ENCODE measurements at places on chromosomes 16 and 17.

DNA sequence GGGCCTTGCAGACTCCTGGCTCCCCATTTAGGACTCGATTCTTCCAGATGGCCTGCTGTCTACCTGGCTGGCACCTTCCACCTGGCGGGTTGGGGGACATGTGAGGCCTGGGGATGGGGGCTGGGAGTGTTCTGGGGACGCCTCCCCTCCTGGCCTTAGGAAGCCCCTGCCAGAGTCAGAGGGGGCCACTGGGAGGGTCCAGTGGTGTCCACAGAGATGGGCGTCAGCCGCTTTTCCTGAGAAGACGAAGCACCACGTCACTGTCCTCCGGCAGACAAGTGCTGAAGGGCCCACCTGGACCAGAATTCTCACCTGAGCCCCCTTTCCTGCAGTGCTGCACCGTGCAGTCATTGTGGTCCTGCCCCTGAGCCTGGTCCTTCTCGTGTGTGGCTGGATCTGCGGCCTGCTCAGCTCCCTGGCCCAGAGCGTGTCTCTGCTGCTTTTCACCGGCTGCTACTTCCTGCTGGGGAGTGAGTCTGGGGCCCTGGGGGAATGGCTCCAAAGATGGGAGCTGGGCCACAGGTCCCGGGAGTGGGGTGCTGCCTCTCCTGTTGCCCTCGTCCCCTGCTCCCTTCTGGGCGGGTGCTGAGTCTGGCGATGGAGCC is 2.9 kb downstream of the TMEM235 start:
- DNase-seq = no peak

GRCh38 chr16:50614955-50615724 is 66.0 kb downstream of the SNX20 start:
- no peak for DNase-seq

DNA sequence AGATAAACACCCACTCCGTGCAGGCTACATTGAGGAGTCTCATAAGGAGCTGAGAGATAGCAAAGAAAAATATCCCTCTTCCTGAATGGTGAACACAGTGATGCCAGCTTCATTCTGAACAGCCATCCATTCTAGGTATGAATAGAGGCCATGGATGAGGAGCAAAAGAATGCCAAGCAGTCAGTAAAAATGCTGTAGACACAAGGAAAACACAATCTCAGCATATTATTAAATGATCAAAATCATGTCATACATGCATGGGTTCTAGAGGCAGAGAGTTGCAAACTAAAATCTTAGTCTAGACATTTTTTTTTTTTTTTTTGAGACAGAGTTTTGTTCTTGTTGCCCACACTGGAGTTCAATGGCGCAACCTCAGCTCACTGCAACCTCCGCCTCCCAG is 313.0 kb downstream of the SOX9 start:
- DNase-seq = no peak

DNA sequence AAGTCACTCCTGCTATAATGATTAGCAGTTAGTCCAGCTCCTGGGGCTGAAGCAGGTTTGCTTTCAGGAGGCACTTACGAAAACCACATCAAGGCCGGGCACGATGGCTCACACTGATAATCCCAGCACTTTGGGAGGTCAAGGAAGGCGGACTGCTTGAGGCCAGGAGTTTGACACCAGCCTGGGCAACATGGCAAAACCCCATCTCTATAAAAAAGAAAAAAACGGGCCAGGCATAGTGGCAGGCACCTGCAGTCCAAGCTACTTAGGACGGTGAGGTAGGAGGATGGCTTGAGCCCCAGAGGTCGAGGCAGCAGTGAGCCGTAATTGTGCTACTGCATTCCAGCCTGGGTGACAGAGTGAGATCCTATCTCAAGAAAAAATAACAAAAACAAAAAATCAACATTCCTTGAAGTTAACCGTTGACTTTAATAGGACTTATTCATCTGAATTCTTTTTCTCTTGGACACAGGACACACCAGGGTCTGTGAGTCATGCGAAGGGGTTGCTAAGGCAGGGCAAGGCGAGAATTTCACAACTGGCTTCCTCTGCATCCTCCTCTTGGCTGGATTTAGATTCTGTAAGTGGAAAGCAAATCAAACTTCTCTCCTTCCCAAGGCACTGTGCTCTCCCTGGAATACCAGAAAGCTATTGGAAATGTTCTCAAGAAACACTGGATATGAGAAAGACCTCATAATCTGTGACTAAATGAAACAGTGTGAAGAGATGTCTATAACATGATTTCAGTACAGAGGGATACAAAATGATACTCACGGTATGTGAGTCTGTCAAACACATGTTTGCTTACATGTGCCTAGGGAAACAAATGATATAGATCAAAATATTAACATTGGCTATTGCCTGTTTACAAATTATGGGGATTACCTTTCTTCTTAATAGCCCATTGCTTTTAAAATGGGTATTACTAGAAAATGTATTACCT is 99.5 kb downstream of the SYCE1L start:
- no peak for DNase-seq

DNA sequence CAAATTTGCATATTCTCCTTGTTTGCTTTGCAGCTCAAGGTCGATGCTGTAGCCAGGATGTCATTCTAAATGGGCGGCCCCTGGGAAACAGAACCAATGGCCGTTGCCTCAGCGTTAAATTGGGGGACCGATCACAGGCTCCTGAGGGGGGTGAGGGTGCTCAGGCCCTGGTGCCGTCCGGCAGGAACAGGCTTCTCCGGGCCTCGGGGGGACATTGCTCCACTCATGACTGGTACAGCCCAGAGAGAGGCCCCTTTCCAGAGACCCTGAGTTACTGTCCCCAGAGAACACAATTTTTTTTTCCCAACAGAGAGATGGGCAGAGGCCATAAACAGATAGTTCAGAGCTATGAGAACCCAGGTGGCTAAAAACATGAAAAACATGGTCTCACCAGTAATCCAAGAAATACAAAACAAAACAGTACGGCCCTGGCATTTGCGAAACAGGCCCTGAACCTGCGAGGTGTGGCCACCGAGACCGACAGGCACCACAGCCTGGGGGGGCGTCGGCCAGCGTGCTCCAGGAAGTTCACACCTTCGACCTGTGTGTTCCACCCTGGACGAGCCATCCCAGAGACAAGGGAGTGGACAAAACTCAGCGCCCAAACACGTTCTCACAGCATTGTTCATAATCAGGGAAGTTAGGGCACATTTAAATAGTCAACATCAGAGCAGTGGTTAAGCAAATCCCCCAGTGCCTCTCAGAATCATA is 82.8 kb downstream of the METRNL start:
- no peak for DNase-seq

DNA sequence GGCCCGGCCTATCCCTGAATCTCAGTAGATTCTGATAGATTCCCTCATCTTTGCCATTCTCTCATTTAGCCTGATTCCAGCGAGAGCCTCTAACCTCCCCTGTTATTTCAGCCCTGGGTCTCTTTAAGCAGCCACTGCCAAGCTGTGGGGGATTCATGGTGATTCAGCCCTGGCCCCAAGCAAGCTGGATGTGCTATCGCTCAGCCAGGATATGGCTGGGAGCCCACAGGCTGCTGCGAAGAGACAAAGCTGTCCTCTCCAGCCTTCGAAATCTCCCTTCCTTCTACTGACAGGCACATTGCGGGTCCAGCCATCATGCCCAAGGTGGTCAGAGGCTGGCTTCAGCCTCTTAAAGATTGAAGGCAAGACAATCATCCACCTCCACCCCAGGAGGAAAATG is 394.1 kb downstream of the SOX9 start:
- no peak for DNase-seq

- DNase-seq = no peak
These were observed 59.4 kb downstream of the USP32 start for GRCh38 chr17:60332574-60332973.

GRCh38 chr16:4350365-4350786 is 745 bp downstream of the PAM16 start:
- DNase-seq = no peak

- no peak for DNase-seq
These were observed 2.6 kb downstream of the STAC2 start for GRCh38 chr17:39222866-39223834.

GRCh38 chr16:50612849-50613198 is 64.6 kb downstream of the NKD1 start:
- DNase-seq = no peak

DNA sequence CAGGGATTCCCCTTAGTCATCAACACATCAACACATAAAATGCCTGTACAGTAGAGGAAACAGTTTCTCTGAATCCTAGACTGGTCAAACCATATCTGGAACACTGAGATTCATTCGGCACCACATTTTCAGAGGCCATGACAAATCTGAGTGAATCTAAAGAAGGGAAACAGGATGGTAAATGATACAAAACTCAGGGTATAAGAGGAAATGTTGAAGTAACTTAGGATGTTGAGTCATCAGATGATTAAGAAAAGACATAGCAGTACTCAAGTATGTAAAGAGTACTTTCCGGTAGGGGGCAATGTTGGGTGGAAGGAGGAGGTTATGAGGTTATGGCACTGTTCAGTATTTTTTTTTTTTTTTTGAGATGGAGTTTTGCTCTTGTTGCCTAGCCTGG is 358.5 kb upstream of the PMFBP1 start:
- no peak for DNase-seq

DNA sequence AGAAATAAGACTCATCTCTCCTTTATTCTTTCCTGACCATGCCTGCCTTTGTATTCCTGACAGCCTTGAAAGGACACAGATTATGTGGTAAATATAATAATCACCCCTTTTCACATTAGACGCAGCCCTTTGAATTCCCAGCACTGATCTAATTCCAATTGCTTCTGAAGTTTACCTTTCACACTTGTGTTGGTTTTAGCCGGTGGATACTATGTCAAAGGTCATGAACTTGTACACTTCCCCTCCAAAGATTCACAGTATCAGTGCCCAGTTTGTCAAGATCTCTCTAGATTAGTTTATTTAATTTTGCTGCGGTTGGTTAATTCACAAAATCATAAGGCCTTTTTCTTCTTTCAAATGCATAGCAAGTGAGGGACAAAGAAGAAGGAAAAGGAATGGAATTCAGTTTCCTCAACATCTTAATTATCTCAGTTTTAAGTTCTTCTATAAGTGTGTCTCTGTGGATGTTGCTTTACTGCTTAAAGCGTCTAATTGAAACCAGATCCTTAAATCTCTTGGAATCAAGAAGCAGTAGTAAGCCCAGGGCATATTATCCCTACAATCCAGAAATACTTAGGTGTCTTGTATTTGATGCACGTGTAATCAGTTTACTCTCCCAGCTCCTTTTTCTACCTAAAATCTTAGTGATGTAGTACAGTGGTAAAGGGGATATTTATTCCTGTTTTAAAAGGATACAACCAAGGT is 174.3 kb upstream of the TBX2 start:
- no peak for DNase-seq

DNA sequence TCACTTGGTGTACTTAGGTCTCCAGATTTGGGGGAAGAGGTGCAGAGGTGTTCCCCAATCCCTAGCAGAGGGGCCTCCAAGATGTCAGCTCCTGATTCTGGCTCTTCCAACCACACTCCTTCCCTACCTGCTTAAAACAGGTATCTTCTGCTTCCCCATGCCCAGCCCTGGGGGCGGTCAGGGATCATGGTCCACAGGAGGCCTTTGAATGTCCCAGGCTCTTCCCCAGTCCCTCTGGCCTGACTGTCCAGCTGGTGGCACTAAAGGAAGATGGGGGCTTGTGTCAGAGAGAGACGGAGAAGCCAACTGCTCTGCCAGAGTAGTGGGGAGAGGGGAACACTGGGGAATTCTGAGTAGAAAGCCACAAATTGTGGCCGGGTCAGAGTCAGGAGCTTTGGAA is 3.8 kb downstream of the ARL4D start:
- DNase-seq = no peak

DNA sequence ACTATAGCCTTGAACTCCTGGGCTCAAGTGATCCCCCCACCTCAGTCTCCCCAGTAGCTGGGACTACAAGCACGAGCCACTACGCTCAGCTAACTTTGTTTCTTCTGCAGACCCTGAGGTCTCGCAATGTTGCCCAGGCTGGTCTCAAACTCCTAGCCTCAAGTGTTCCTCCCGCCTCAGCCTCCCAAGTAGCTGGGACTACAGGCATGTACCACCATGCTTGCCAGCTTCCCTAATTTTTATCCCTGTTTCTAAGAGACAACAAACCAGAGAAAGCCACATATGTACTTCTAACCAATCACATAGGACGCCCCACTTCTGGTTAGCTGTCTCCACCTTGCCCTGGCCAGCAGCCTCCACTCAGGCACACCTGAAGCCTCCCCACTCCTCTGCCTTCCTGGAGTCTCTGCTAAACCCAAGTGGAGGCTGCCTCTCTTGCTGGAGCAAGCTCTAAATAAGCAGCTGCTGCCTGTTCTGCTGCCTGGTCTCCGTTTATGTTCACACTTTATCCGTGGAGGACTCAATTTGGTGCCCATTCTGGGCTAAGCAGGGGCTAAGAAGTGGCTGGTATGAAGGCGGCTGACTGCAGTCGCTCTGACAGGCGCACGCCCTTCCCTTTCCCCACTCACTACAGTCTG is 24.7 kb downstream of the NSMCE1 start:
- no peak for DNase-seq

GRCh38 chr17:37291351-37291750 is 84.4 kb upstream of the C17orf78 start:
- DNase-seq = no peak

- DNase-seq = no peak
These were observed 26.5 kb upstream of the ADGRG1 start for GRCh38 chr16:57601801-57602478.

GRCh38 chr16:83717308-83717707 is 90.5 kb upstream of the HSBP1 start:
- DNase-seq = no peak

GRCh38 chr17:74921026-74921681 is 1.9 kb downstream of the USH1G start:
- DNase-seq = no peak

DNA sequence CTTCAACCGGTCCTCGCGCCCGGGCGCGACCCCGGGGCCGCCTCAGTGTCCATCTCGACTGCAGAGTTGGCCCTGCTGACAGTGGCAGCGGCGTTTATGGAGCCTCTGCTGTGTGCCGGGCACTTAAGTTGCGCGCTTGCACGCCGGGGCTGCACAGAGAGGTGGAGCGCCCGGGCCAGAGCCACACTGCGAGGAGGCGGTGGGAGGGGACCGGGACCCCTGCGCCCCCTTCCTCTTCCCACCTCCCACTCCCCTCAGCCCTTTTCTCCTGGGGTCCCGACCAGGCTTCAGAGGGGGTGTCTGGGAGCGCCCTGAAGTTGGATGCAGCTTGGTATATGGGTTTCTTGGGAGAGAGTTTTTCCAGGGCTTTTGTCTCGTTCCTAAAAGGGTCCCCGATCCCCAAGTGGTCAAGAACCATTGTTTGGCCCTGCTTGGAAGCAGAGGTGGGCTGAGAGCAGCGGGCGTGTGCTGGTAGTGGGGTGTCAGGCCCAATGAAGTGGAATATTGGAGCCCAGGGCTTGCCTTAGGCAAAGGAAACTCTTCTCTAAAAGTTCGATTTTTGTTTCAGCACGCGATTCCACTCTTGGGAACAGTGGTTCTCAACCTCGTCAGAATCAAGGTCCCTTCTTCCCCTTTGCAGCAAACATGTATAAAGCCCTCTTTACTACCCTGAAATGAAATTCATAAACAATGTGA is 605 bp downstream of the MRTFB start:
- DNase-seq = no peak

GRCh38 chr17:42058063-42058462 is 7.7 kb upstream of the C17orf113 start:
- DNase-seq = no peak

GRCh38 chr16:20348365-20349185 is 3.9 kb downstream of the UMOD start:
- no peak for DNase-seq

Data from COLO829 (cell line).